ENCODE measurements at places on chromosomes 4 and X. TPM values are rescaled to one million over a fixed set of nuclear protein-coding genes. Genes with fewer than 3 reads are reported as not detected.

- no peaks in the 10 kb centered on the region for H3K36me3 ChIP-seq
- H3K27me3 ChIP-seq = no peaks in the 10 kb centered on the region
- DNase-seq = no peak
- H3K4me1 ChIP-seq = no peaks in the 10 kb centered on the region
- no peak overlapping the region for H3K27ac ChIP-seq
Measured at GRCh38 chrX:12378253-12378652, 240.0 kb downstream of the FRMPD4 start.

GRCh38 chrX:1134976-1135375 is 77.5 kb downstream of the CRLF2 start:
- H3K4me1 ChIP-seq = no peaks in the 10 kb centered on the region
- no peak for DNase-seq
- peaks cover 18% of the 10 kb centered on the region for H3K27me3 ChIP-seq

DNA sequence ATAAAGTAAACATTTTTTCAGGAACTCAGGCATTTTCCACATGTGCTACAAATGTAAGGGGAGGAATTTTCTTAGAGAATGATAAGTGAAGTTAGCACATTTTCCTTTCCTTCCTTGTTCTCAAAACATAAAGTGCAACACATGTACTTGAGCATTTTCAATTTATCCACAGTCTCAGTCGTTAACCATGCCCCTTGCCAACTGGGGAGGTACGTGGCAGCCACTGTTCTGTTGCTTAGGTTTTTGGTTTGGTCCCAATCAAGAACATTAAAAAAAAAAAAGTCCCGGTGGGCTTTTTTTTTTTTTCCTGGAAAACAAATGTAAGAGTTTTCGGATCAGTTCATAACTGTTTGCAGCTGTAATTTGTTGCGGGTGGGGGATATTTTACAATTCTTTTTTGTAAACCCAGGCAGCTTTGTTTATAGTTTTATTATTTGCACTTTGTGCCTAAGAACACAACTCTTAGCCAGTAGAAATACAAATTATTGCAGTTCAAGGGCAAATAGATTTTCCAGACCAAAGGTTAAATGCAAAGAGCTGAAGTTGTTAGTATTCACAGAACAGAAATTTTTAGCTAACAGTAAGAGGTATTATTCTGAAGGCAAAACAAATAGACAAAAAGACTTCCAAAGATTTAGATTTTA is 112.1 kb upstream of the NAP1L5 start:
- DNase-seq = no peak
- no peaks in the 10 kb centered on the region for H3K27me3 ChIP-seq
- H3K36me3 ChIP-seq = no peaks in the 10 kb centered on the region
- no peak overlapping the region for H3K27ac ChIP-seq
- no peak overlapping the region for H3K4me3 ChIP-seq
- peaks cover 5% of the 10 kb centered on the region for H3K4me1 ChIP-seq

GRCh38 chr4:87365348-87365747 is 25.6 kb downstream of the HSD17B11 start:
- DNase-seq = no peak
- H3K27me3 ChIP-seq = peaks cover 1% of the 10 kb centered on the region
- H3K4me1 ChIP-seq = peaks cover 4% of the 10 kb centered on the region

F8A3 gene
- total RNA-seq = 0.31 TPM

FGA gene
- not detected for total RNA-seq

PAQR3 gene
- total RNA-seq = 28.9 TPM

All from endothelial cell (in vitro differentiated cells).